Activated CD4-positive, alpha-beta memory T cell treated with anti-CD3 and anti-CD28 coated beads, Interleukin-2, amount 10 ng/mL, durations not matched to agents 7 days and 5 days (primary cell): ENCODE measurements at places on chromosomes 4 and X.

DNA sequence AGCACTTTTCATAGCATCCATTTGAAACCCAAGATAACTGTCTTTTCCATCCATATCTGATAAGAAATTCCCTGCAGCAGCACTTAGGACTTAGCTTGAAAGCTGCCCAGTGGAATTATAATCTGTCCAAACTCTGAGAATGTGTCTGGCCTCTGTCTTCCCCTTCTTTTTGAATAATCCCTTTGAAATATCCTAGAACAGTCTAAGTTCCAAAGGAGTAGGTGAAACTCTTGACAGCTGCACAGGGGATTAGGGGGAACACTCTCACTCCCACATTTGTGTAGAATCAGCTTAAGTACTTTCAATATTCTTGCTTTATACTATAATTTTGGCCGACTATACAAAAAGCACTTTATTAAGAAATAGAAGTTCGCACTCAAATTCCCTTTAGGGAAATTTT lies 157.7 kb downstream of the PAPSS1 start:
- no peak overlapping the region for H3K27ac ChIP-seq
- no peak for DNase-seq
- no peaks in the 10 kb centered on the region for H3K36me3 ChIP-seq
- H3K4me1 ChIP-seq, result no peaks in the 10 kb centered on the region
- no peak overlapping the region for H3K4me3 ChIP-seq

DNA sequence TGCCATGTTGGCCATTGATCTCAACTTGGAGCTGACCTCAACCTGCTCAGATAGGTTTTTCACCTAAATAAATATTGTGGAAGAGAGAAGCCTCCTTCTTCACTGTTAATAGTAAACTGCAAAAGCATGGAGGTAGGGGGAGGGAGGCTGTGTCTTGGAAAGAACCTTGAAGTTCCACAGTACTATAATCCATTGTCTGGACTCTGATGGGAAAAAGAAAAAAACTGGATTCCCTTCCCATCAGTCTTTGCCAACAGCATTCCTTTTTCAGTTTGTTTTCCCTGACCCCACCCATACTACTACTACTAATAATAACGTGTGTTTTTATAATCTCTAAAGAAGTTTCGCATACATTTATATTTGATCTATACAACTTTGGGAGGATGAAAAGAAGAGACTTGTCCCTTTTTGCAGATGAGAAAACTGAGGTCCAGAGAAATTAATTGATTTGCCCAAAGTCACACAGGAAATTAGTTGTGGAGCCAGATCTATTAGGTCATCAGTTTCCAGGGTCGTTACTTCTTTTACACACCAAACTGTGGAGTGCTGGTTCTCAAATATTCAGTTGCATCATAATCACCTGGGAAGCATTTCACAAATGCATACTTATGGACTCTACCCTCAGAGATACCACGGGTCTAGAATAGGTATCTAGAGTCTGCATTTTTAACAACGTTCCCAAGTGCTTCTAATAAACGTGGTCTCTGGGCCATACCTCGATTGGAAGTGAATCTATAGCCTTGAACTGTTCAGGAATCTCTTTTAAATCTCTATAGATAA lies 59.1 kb downstream of the LUZP4 start:
- no peaks in the 10 kb centered on the region for H3K36me3 ChIP-seq
- no peak overlapping the region for H3K4me3 ChIP-seq
- DNase-seq, result no peak
- no peaks in the 10 kb centered on the region for H3K4me1 ChIP-seq
- no peaks in the 10 kb centered on the region for H3K27me3 ChIP-seq

DNA sequence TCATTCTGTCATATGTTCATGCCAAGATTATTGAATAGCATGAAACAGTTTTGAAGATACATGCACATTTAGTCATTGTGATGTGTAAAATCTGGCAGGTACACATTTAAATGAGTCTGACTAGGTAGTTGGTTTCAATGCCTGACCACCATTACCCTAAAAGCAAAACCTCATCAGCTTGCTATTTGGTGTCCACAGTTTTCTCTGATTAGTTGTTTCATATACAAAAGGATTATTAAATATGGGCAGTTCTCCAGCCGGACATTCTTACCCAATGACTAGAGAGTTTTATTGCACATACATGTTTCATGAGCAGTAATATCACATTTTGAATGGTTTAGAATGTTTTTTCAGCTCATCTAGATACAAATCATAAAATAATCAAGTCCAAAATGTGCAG lies 23.7 kb downstream of the DCHS2 start:
- no peaks in the 10 kb centered on the region for H3K36me3 ChIP-seq
- no peak overlapping the region for H3K27ac ChIP-seq
- no peaks in the 10 kb centered on the region for H3K4me1 ChIP-seq
- no peak for DNase-seq
- H3K27me3 ChIP-seq, result peaks cover 24% of the 10 kb centered on the region

GRCh38 chrX:76172325-76172893 lies 453 bp upstream of the PBDC1 start:
- DNase-seq, result no peak
- peak overlapping the region; percentile 95 for H3K4me3 ChIP-seq

DNA sequence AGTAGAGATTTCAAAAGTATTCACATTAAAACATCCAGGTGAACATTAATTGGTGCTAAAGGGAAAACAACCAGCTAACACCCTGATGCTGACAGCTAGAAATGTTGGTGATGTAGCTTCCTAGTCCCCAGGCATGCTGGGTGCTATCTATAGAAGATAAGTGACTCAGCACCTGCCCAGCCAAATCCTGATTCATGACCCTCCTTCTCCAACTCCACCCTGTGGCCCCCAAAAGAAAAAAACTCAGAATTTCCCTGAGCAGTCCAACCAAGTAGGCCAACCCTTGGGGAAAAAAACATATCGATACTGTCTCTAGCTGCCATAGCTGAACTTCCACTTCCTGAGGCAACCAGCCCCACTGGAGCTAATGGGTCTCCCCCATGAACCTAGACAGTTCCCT lies 197.6 kb upstream of the KLF3 start:
- H3K36me3 ChIP-seq, result no peaks in the 10 kb centered on the region
- no peak for DNase-seq
- H3K27me3 ChIP-seq, result no peaks in the 10 kb centered on the region
- no peak overlapping the region for H3K27ac ChIP-seq
- H3K4me3 ChIP-seq, result no peak overlapping the region
